Right renal pelvis (tissue), 4 donors: ENCODE measurements at places on chromosomes 12 and 14.

DNA sequence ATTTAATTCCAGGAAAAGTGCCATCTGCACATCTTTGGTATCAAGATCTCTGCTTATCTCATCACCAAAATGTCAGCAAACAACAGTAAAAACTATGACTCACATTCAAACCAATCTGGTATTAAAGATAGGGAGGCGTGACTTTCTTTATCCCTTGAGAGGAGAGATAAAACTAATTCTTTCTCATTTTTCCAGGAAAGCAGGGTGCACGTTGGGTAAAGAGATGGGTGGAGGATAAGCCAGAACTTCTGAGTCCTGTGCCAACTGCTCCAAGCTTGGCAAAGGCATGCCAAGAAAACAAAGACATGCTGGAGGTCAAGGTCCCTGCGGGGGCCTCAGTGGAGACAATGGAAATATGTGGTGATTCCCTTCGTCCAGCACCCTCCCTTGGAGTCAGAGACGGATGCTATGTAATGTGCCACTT lies 225.8 kb upstream of the PLXNC1 start:
- DNase-seq, result no peak

DNA sequence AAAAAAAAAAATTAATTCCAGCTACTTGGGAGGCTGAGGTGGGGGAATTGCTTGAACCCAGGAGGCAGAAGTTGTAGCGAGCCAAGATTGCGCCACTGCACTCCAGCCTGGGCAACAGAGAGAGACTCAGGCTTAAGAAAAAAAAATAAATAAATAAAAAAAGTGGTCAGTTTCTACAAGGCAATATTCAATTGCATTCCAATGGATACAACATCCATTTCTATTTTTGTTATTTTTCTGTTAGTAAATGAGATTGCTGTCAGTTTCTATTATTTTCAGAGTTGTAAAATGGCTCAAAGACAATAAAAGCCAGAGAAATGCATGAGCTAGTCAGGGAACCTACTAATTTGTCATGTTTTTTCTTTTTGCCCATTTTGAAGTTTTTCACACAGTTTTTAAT lies 119.2 kb downstream of the PDE3A start:
- no peak for DNase-seq

DNA sequence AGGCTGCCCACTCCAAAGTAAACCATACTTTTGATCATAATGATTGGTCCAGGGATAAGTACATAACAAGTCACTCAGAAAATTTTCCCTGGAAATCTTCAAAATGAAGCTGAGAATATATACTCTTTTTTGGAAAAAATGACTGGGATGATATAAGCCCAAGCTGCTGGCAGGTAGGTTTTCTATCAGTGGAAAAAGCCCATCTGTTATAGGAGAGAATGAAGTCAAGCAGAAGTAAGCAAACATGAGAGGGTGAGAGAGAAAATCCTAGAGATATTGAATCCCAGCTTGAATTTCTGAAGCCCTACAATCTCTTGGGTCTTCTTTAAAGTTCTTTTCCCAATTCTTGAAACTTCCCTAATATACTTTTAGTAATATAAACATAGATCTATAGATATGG lies 37.3 kb upstream of the ZDHHC17 start:
- DNase-seq, result no peak

GRCh38 chr14:92160619-92161018 lies 38.9 kb downstream of the CPSF2 start:
- DNase-seq, result no peak

GRCh38 chr12:130573766-130574165 lies 142.3 kb downstream of the RIMBP2 start:
- DNase-seq, result no peak

DNA sequence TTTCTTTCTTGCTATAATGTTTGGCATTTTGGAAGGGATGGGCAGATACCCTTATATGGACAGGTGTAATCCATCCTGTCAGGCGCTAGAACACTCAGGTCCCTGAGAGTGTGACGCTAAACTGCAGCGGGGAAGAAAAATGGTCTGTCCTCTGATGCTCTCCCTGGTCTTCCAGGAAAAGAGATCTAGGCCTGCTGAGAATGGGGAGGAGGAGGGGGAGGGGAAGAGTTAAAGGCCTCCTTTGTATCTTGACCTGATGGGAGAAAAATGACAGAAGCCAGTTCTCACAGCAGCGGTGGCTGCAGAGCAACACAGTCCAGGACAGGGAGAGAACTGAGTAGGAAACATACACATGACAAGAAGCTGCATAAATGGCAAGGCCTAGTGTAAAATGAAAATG lies 61.1 kb downstream of the RPS6KA5 start:
- DNase-seq, result no peak

GRCh38 chr14:65159281-65160062 lies 57.2 kb upstream of the MAX start:
- DNase-seq, result no peak

- no peak for DNase-seq
Observed at GRCh38 chr14:69532561-69533340, 41.9 kb downstream of the CCDC177 start.

GRCh38 chr12:44465139-44465538 lies 411.0 kb downstream of the NELL2 start:
- no peak for DNase-seq

- DNase-seq, result no peak
Observed at GRCh38 chr12:8644345-8645248, 18.0 kb downstream of the MFAP5 start.

DNA sequence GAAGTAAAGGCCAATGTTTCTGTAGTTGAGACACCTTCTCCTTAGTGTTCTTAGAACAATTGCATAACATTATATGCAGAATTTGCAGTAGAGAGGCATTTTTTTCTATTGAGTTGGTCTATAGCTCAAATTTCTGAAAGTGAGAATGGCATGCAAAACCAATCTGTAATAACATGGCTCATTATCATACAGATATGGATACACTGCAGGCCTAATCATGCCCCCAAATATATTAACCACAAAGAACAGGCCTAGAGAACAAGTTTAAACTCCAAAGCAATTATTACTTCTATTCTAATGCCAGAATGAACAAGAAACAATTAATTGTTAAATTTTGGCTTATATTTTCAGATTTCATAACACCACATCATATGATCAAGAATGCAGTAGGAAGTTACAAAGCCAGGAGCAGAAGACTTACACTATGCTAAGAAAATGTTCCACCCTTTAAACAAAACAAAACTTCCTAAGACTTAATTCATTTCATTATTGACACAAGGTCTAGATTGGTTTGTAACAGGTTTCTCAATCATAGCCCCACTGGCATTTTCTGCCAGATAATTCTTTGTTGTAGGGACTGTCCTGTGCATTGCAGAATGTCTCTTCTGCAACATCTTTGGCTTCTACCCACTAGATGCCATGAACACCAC lies 26.9 kb downstream of the TMTC1 start:
- no peak for DNase-seq

DNA sequence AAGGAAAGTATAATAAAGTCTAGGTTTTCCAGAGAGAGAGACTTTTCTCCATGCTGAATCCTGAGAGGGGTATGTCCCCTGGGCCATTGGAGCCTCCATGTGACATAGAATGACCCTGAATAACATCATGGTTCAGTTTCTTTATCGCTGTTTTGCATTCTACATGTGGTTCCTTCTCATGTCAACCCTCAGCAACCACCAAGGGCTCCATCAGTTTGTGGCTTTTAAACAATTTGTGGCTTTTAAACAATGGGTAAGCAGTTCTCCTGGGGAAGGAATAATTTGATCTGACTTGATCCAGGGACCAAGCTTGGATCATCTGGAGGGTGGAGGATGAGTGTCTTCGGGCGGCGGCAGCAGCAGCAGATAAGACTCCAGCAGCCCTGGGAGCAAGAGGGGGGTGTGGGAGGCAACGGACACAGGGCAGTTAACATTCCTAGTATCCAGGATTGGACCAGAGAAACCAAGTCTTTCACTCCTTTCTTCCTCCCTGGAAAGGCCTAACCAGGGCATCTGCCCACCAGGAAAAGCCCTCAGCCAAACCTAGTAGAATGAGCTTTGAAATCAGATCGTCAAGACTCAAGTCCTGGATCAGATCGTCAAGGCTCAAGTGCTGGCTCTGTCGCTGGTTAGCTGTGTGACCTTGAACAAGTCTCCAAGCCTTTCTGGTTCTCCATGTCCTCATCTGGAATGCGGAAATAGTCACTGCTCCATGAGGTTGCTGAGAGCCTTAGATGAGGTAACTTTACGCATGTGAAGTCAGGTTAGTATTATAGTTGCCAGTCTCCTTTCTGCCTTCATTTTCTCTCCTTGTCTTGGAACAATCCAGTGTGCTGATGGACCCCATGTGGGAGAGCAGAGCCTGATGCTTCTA lies 27.8 kb upstream of the FAM222A start:
- no peak for DNase-seq
